ENCODE measurements at places on chromosomes 16 and 17.

DNA sequence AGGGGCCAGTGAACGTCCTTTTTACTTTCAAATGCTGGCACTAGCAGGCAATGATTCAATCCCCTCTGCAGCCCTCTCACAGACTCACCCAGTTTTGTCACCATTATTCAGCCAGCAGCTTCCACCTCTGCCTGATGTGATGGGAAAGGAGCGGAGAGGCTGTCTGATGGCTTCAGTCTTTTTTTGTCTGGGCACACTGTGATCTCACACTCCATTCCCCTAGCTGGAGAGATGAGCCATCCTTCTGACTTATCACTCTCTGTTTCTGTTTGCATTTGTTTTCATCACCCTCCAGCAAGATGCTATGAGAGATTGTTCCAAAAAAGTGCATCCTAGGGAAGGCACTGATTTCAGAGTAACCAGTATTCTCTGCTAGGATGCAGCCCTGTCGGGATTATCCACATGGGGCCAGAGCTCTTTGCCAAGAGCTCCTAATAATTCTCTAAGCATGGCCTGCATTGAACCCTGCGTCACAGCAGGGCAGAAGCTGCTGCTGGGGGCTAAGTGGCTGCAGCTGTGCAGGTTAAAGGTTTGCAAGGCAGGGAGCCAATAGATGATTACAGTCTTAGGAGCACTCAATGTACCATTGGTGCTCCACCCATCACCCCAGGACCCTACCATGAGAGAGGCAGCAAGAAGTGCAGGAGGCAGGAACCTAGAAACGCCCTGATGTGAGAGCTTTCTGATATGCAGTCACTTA, 236.1 kb upstream of the C16orf82 start:
- no peak for DNase-seq

DNA sequence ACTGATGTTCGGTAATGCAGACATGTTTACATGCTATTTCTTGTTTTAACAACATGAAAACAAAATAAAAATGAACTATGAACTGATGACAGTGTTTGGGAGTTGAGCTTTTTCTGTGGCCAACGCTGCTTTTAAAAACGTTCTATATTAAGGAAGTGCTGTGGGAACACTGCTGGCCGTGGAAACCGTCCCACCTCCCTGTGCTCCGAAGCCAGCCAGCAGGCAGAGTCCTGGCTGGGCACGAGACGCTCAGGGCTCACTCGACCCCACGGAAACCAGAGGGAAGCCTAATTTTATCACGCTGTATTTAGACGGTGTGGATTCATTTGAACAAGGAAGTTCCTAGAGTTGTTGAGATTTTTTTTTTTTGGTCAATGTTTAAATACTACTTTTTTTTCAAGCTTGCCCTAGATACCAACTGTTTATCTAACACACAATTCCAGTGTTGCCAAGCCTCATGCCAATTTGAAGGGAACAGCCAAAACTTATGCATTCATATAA, 25.8 kb downstream of the ADCY9 start:
- DNase-seq = no peak

DNA sequence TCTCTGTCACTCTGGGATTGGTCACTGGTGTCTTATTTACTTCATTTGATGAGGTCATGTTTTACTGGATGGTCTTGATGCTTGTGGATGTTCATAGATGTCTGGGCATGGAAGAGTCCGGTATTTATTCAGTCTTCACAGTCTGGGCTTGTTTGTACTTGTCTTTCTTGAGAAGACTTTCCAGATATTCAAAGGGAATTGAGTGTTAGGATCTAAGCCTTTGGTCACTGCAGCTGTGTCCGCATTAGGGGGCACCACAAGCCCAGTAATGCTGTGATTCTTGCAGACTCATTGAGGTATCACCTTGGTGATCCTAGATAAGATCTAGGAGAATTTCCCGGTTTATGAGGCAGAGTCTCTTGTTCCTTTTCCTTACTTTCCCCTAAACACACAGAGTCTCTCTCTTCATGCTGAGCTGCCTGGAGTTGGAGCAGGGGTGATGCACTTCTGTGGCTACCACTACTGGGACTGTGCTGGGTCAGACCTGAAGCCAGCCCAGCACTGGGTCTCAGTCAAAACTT, 214.7 kb downstream of the SPECC1 start:
- DNase-seq = no peak

- peak; percentile 56 for DNase-seq
These were observed 18.2 kb upstream of the NXPH3 start for GRCh38 chr17:49557312-49558024.

- no peak for DNase-seq
These were observed 8.0 kb upstream of the MYL4 start for GRCh38 chr17:47201166-47201565.

DNA sequence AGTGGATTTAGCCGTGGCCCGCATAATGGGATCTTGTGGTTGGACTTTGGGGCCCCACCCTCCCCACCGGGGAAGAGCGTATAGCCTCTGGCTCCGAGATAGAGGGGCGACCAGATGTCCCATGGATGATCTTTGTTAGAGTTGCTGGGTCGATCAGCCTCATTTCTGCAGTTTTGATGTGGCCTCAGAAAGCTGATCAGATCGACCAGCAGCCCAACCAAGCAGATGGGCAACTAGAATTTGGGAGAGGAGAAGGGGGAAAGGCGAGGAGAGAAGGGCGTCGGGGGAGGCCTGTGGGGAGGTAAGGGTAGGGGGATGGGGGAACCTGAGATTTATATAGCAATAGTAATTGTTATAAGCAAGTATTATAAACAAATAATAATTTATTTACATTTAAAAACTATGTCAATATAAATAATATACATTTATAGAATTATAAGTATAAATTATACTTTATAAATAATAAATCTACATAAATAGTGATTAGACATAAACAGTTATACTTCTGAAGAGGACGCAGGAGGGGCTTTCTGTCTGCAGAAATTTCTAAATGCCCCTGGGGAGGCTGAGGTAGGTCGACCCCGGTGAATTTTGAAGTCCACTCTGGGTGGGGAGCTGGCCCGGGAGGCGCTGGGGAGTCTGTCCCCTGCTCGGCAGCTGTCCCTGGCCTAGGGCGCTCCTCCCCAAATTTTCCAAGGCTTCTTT, 136.3 kb downstream of the KCNJ12 start:
- DNase-seq = no peak

DNA sequence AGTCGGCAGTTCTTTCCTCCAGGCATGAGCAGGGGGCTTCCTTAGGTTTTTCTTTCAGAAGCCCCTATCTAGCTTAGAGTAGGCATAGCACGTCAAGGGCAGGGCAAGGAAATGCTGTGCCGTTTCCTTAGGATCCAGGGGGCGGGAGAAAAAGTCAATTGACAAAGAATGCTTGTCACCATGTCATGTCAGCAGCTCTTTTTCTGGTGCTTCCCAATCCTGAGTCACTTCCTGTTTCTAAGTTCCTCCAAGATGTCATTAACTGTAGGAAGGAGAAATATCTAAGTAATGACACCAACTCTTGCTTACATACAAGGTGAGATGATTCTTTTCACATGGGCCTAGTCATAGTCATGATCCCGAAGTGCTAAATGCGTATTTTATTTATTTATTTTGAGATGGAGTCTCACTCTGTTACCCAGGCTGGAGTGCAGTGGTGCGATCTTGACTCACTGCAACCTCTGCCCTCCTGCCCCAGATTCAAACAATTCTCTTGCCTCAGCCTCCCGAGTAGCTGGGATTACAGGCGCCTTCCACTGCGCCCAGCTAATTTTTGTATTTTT, 35.2 kb downstream of the GJC1 start:
- no peak for DNase-seq

DNA sequence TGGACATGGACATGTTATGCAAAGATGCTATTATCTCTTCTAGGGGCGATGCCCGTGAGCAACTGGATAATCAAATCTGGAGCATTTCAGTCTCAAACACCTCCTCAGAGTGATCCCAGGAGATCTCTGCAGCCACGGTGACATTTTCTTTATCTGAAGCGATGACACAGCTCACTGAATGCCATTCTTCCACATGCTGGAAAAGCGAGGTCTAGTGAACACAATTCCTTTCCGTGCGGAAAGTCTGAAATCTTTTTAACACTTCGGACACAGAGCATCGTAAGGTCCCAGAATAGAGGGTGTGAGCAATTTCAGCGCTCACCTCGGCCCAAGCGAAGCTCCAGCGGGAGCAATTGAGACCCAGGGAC, 531 bp upstream of the HASPIN start:
- no peak for DNase-seq

Data from NCI-H1417 (cell line).